ENCODE measurements at places on chromosomes 3 and 15.

DNA sequence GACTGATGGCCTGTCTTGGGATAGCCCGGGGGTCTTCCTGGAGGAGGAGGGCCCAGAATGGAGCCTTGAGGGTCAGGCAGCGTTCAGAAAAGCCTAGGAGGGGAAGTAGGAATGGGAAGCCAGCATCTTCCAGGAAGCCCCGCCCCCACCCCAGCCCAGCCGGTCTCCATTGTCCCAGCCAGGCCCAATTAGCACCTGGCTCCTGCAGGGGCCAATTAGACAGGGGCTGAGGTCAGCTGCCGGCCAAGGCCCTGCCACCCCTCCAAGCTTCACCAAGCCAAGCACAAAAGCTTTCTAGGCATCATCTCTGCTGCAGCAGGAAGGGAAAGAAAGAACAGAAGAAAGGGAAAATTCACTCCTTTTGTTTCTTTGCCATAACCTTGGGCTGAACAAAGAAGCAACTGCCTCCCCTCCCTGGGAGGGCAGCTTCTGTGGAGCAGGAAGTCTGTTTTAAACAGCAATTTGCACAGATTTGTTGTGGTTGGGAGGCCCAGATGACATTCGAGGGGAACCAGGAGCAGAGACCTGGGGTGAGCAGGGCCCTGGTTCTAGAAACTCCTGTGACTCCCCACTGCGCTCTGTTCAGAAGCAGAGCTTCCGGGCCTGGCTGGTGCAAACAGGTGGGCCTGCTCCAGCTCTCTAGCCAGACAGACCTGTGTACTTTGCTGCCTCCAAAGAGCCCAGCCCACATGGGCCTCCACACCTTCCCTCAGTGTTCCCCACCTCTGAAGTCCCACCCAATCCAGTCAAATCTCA lies 47.7 kb downstream of the CYP11A1 start:
- no peak for DNase-seq

DNA sequence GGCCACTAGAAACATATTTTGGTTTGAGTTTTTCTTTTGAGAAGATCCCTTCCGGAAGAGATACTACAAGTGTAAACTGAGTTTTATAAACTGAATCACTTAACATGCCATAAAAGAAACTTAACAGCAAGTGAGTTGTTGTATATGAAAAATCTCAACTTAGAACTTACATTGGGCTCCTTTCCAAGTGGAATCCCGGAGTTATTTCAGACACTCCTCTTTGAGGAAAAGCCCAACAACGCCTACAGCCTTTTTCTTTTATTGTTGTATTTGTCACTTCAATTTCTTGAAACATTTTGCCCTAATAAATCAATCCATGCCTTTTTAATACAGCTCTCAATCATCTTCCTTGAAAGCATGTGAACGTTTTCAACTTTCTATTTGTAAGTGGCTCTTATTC lies 137.3 kb downstream of the FEZF2 start:
- DNase-seq, result no peak

GRCh38 chr15:63022663-63023062 lies 19.9 kb upstream of the TPM1 start:
- DNase-seq, result no peak

DNA sequence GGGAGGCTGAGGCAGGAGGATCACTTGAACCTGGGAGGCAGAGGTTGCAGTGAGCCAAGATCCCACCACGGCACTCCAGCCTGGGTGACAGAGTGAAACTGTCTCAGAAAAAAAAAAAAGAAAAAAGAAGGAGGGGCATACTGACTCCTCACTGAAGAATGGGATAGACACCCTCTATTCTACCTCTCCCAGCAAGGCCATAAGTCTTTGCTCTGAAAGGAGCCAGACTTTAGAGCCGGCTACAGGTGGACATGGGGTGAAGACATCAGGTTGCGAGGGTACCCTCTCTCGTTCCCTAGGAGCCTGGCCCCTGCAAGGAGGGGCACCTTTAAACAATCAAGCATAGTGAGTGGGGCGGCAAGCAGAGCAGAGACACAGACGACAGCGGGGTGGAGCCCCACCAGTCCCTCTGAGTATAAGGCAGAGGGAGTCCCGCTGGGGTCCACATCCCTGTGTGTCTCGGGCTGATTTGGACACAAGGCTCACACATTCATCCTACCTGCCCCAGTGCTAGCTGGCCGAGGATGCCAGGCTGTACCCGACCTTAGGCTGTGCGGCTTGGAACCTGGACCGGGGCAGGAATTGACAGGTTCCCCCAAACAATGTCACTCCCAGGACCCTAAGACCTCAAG lies 1.1 kb downstream of the GRAMD2A start:
- no peak for DNase-seq

- no peak for DNase-seq
These were observed 27.7 kb downstream of the SCG3 start for GRCh38 chr15:51709031-51709430.

GRCh38 chr3:161631536-161631935 lies 134.9 kb downstream of the OTOL1 start:
- DNase-seq, result no peak

DNA sequence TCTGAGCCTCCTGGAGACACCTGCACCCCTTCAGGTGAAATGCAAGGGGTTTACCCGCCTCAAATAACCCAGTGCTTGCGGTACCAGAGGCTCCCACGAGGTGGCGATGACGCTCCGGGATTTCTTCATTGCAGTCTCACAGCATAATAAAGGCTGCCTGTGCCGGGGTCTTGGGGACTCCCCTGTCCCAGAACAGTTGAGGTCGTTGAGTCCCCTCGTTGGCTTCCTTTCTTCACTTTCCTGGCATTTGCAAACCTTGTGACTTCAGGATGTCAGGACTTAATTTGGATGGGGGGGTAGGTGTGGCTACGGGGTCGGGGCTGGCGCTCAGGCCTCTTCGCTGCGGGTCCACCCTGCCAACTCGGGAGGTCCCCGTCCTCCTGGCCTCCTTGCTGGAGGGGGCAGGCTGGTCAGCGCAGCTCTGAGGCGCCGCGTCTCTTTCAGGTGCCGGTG lies 1.3 kb downstream of the GNAT1 start:
- DNase-seq, result peak; percentile 87

DNA sequence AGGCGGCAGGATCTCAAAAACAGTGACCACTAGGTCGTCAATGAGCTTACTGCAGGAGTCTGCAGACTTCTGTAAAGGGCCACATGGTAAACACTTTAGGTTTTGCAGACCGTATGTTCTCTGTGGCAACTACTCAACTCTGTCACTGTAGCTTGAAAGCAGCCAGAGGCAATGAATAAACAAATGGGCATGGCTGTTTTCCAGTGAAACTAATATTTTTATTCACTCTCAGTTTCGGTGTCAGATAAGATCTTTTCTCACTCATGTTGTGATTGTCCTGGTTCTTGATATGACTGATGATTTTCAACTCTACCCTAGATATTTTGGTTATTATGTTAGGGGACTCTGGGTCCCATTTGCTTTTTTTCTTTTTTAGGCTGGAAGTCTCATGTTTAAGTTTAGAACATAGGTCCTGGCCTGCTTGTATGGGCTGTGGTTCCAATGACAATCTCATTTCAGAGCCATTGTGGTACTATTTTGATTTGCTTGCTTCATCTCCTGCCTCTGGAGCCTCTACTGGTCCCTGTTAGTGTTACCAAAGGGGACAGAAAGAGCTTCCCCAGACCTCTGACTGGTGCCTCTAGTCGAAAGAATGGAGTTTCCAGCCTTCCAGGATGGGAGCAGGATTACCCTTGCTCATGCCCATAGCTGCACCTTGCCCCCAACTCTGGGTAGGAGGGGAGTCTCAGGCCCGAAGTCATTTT lies 222.0 kb downstream of the STT3B start:
- DNase-seq, result no peak

DNA sequence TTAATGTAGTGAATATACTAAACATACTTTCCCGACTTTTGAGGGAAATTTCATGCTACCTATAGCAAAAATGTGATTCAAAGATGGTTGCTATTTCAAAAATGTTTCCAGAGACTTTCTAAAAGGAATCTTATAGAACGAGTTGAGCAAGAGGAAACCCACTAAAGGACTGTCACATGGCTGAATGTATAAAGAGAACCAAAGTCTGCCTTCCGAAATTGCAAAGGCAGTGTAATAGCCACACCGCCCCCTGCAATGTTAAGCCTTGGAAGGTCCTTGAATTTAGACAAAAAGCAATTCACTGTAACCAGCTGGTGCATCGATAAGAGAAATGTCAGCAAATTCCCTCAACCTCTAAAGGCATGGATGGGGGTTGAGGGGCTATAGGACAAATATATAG lies 142.8 kb downstream of the CHL1 start:
- no peak for DNase-seq

DNA sequence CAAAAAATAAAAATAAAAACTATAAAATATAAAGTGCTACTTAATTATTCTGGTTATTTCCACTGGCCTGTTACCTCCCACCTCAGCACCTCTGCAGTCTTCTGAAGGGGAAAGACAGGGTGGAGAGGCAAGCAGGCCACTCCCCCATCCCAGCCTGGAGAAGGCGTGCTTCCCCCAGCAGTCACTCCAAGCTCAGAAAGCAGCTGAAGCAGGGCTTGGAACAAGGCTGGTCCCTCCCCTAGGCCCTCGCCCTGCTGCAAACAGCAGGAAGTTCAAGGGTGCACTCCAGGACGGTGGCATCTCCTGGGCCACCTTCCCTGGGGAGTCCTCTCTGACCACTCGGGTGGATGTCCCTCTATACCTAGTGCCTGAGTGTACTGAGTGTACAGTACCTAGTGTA lies 21.4 kb downstream of the CACNA2D2 start:
- DNase-seq, result no peak

DNA sequence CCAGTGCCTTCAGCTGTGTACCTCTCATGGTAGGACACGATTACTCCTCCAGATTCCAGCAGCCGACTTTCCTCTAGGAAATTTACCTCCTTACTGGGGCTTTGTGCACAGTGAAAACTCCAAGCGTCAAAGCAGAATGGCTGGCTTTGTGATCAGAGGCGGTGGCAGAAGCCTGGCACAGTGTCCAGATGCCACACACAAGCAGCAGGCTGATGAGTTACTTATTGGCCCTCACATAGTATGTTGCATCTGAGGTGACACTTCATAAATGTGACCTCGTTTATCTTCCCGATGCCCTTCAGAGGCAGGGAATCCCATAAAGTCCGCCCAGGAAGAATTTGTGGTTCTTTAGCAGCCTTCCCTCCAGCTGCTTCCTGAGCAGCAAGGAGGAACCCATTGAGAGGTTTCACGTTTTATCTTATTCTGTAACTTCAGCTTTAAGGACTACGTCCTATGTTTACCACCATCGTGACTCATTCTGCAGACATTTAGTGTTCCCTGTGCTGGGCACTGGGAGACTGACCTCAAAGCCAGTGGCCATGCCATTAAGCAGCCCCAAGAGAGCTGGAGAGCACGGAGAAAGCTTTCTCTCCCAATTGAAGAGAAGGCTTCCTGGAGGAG lies 107.1 kb upstream of the C15orf61 start:
- no peak for DNase-seq
